CD4-positive, alpha-beta memory T cell (primary cell): ENCODE measurements at places on chromosomes 7 and 10.

- DNase-seq: no peak
Measured at GRCh38 chr10:131250454-131251145, 60.9 kb downstream of the TCERG1L start.

GRCh38 chr10:72034040-72034499 lies 54.3 kb downstream of the SPOCK2 start:
- no peak for DNase-seq

GRCh38 chr7:8601121-8601520 lies 167.7 kb downstream of the NXPH1 start:
- DNase-seq: no peak

GRCh38 chr7:139738101-139738489 lies 39.7 kb downstream of the HIPK2 start:
- DNase-seq: no peak

DNA sequence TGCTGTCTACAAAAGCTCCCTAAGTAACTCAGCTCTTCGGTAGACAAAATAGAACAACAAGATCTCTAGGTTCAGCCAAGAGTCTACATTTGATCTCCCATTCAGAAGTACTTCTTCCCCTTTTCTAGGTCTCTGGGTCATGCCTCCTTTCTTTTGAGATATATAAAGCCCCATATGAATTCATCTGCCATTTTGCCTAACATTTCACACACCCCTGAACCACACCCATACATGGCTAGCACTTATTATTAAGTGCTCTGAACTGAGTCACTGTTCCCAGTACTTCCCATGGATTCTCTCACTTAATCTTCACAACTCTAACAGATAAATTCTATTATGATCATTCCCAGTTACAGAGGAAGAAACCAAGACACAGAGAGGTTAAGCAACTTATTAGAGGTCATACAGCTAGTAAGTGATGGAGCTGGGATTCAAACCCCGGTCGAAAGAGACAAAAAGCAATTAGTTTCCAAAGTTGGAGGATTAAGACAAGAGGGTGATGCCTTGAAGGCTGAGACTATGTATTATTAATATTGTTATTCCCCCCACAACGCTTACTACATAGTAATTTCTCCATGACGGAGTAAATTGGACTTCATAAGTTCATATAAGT lies 17.3 kb downstream of the MYOF start:
- DNase-seq: no peak

GRCh38 chr10:23338155-23338828 lies 6.3 kb downstream of the C10orf67 start:
- DNase-seq: no peak

DNA sequence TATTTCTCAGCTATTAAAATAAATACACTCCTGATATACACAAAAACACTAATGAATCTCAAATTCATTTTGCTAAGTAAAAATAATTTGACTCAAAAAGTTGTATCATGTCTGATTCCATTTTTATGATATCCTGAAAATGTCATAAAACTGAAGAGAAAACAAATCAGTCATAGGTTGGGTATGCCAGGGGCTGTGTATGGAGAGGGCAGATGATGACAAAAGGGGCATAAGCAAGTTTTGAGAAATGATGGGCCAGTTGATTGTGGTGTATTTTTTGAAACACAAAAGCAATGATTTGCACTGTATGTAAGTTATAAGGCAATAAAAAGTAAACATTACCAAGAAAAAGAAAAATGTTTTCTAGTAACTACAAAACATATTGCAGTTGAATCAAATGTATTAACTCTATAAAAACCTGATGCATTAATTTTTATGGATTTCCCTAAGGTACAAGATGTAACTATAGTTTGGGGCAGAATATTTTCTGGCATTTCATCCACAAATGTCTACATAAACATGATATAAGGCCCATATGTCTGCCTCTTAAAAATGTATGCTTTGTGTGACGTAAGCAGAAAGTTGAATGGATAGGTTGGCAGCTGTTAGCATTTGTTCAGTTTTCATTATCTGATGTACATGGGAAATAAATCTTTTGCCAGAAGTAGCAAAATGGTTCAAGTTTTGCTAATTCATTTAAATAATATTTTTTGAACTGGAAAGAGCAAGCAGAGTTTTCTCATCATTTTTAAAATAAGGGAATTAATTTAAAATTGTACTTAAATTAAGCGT lies 35.1 kb upstream of the ING3 start:
- no peak for DNase-seq

GRCh38 chr10:96746503-96746902 lies 26.2 kb upstream of the PIK3AP1 start:
- DNase-seq: no peak

DNA sequence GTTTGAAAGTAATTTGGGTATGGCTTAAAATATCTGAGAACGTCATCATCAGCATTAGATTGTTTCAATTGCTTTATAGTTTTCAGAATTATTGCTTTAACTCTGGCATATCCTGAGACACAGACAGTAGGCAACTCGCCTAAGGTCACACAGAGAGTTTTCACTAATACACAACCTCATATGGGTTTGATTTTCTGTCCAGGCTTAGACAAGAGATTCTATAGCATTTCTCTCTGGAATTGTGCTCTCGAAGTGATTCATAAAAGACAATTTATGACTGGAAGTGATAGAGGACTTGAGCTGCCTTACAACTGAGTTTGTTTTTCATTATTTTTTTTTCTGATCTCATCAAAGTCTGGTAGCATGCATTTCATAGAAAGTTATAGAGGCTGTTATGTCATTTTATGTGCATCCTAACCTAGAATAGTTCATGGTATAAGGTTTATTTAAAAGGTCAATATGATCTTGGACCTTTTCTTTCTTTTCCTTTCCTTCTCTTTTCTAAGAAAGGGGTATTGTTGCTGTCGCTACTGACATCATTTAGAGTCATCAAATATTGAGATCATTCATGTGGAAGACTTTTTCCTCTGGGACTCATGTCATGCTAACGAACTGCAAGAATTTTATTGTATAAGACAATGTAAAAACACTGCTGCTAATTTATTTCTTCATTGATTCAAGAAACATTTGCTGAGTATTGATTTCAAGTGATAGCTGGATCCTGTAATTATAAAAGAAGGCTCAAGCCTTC lies 278.2 kb downstream of the PLXDC2 start:
- DNase-seq: no peak

GRCh38 chr7:100373261-100373831 lies at the start of gene PILRA:
PILRA (plus strand) TSS chr7:100373487; CDS start chr7:100373657, 170 bp downstream.
- DNase-seq: no peak

- DNase-seq: no peak
Measured at GRCh38 chr10:47378183-47378510, 5.9 kb downstream of the ZNF488 start.

GRCh38 chr10:9681655-9682054 lies 1336.0 kb upstream of the CELF2 start:
- DNase-seq: no peak

DNA sequence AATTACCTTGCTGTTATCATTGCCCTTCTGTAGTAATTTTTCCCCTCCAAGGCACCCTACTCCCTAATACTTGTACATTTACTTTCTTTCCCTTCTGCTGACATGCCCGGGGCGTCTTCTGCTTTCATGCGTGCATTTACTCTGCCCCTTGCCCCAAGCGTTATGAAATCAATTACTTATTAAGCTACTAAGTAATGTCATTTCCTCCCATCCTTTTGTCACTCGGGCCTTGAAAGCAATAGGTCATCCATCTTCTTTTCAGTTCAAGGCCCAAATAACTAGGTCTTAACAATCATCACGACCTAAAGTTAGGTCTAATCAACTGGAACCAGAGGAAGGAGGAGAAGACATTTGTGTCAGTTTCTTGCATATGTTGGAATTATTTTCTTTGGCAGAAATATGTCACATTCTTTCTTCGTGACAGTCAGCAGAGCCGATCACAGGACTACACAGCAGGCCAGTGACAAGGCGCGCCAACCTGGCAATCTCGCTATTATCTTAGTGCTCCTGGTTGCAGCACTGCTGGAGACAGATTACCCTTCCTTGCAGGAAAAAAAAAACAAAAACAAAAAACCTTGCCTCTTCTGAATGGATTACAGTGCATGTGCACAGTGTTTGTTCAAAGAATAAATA lies 179.2 kb downstream of the RELN start:
- DNase-seq: no peak
